ENCODE measurements at places on chromosomes 4 and X. TPM values are rescaled to one million over a fixed set of nuclear protein-coding genes. Genes with fewer than 3 reads are reported as not detected.
A peak's percentile ranks its signal among the peaks of the same experiment; 100 is the strongest.

- DNase-seq, result no peak
These were observed 124.7 kb upstream of the TLL1 start for GRCh38 chr4:165748321-165748720.

DNA sequence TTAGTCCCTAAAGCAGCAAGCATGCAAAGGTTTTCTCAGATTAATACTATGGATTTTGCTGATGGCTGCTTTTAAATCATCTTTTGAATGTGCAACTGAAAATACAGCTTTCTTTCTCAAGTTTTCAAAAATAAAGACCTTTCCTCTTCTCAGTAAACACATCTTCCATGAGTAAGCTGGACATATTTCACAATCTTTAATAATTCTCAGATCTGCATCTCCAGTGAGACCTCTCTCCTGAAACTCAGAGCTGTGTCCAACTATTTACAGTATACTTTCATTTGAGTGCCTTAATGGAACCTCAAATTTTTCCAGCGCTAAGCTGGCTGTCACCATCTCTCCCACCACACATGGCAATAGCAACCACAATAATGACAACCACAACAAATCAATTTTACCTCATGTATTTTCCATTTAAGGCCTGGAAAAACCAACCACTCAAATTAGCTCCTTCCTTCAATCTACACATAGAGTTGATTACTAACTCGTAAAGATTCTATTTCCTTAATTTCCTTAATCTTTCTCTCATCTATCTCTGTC is 192.4 kb upstream of the RPL34 start:
- DNase-seq, result no peak

GRCh38 chr4:2142630-2143427 is 83.7 kb downstream of the NAT8L start:
- no peak for DNase-seq

DNA sequence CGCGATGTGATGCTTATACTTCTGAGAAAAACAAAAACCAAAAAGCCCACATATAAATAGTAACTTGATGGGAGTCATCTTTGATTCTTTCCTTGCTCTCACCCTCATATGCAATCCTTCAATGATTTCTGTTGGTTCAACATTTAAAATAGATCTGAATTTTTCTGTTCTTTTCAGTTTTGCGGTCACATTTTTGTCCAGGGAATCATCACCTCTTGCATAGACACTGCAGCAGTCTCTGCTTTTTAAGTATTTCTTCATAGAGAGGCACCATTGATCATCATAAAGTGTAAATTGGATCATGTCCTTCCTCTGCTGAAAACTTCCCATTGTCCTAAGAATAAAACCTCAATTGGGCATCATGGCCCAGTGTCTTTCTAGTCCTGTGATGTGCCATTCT is 81.1 kb upstream of the SLC4A4 start:
- DNase-seq, result no peak

- no peak for DNase-seq
These were observed 146.8 kb upstream of the NALF2 start for GRCh38 chrX:69357317-69357716.

DNA sequence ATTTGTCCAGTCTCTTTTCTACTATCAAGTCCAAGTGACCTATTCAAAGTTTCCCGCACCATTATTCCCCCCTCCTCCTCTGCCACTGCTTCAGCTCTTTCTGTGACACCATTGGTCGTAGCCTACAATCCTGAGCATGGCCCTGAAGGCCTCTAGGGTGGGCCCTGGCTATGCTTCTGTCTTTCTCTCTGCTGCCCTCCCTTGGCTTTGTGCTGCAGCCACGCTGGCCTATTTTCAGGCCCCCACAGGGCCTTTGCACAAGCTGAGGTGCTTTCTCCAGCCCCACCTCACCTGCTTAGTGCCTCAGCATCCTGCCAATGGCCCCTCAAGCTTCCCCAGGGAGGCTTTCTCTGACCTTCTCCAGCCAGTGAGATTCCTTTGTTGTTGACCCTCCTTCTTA is 156.5 kb downstream of the NHS start:
- DNase-seq, result peak; percentile 35

DNA sequence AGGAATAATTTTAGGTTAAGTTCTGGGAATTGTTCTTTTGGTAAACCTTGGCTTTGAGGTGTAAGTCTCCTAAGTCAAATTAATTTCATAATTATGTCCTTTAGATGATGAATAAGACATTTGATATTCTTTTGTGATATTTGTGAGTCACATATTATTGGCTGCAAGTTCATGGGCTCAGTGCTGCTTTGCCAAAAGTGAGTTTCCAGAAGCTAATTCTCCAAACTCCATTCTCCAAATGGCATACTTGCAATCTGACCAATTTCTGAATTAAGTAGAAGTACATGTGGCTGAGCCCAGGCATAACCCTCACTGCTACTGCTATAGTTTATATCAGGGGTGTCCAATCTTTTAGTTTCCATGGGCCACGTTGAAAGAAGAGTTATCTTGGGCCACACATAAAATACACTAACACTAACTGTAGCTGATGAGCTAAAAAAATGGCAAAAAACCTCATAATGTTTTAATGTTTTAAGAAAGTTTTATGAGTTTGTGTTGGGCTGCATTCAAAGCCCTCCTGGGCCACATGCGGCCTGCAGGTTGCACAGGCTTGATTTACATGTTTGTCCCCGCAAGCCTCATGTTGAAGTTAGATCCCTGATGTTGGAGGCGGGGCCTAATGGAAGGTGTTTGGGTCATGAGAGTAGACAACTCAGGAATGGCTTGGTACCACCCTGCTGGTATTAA is 196.1 kb downstream of the ZNF330 start:
- DNase-seq, result no peak

DNA sequence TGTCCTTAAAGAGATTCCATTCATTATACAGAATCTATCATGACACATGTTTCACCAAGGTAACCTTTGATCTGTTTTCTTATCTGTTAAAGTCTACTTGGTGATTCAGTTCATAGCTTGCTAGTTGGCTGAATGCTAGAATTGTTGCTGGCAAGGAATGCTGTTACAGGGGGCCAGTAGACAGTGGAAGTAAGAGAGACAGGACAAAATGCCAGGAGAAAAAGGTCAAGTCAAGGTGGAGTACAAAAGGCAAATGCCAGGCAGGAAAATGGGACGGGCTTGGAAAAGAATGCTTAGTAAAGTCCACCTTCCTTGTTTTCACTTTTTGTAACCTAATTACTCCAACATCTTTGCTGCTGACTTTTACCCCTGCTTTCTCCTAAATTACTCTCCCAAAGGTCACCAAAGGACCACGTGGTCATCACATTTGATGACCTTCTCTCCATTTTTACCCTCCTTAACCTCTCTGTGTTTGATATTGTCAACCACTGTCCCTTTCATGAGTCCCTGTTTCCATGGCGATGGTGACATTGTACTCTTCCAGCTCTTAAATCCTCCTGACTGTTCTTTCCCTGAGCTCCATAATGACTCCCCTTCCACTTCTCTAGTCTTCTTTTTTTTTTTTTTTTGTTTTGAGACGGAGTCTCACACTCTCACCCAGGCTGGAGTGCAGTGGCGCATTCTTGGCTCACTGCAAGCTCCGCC is 24.5 kb upstream of the TAPT1 start:
- no peak for DNase-seq

DNA sequence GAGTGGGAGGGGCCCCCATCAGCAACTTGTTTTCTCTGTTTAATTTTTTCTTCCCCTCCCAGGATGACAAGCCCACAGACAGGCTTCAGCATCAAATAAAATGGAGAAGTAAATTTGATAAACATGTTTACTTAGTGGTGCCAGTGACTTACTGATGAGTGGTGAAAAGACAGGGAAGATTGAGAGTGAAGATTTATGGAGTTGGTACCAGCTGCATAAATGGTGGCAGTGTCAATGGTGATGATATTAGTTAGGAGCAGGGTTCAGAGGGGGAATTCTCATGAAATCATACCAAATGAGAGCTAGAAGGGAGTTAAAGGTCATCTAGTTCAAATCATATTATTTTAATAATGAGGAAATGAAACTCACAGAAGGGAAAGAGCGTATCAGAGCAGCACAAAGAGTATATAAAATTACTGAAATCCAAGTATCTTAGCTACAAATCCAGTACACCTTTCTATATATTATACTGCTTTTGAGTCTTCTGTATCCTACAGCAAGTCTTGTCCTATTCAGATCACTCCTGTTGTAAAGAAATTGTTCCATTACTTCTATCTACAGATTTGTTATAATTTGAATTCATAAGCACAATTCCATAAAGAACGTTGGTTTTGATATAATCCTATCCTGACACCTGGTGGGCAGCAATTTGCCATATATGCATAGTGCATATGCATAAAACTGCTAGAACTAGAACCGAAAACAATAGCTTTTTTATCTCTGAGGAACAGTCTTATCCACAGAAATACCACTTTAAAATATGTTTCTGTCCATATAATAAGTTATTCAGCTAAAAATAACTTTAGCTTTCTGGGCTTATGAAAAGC is 5.0 kb downstream of the P2RY10 start:
- DNase-seq, result no peak

- DNase-seq, result no peak
These were observed 807 bp downstream of the PGRMC1 start for GRCh38 chrX:119236623-119237561.

DNA sequence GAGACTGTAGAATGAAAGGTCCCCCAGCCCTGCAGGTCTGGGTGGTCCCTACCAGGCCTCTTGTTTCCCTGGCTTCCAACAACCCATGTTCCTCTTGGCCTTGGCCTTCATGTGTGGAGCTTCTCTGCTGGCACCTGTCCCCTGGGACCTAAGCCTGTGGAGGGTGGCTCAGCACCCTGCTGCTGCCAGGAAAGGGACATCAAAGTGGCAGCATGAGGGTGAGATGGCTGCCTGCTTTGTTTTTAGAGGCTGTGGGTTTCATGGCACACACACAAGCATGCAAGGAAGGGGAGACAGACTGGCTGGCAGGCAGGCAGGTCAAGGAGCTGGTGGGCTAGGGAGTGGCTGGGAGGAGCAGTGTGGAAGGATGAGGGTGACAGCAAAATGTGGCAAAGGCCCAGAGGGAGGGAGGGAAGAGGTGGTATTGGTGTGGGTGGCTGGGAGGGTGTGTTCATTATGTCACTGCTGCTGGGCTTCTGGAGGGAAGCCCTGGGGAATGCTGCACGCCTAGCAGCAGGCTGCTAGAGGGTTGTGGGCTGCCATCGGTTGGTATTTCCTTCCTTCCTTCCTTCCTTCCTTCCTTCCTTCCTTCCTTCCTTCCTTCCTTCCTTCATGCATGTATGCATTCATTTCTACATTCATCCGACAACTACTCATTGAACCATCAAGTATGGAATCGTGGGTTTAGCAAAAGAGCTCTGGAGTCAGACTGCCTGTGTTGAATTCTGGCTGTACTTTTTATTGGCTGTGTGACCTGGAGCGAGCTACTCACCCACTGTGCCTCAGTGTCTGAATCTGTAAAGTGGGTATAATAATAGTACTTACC is 128.7 kb upstream of the PJA1 start:
- no peak for DNase-seq

DNA sequence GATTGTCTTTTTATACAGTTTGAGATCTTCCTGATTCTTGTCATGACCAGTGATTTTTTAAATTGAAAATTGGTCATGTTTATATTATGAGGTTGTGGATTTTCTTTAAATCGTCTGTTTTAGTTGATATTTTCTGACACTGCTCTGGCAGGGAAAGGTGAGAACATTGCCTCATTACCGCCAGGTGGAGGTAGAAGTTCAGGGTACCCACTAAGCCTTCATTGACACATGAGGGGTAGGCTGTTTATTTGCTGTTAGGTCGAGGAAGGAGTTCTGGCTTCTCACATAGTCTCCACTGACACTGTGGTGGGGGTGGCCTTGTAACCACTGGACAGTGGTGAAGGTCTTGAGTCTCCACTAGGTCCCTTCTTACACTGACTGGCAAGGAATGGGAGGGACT is 117.6 kb upstream of the GPR101 start:
- no peak for DNase-seq

DNA sequence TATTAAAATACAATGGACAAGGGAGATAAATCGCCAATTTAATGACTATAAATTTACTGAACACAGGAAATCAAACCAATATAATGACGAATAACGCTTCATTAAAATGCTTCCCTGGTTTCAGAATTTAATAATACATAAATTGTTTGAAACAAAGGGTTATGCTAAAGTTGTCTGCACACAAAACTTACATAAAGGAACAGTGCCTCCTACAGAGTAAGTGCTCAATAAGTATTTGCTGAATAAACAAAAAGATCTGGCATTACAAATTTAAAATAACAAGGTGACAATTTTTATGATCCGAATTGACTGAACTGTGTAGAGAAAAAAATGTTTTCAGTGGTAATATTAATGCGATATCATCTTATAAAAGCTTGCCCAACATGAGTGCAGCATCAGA is 69.6 kb downstream of the NOCT start:
- DNase-seq, result peak; percentile 80

- no peak for DNase-seq
These were observed 150.1 kb downstream of the KLF8 start for GRCh38 chrX:56382278-56382677.

DNA sequence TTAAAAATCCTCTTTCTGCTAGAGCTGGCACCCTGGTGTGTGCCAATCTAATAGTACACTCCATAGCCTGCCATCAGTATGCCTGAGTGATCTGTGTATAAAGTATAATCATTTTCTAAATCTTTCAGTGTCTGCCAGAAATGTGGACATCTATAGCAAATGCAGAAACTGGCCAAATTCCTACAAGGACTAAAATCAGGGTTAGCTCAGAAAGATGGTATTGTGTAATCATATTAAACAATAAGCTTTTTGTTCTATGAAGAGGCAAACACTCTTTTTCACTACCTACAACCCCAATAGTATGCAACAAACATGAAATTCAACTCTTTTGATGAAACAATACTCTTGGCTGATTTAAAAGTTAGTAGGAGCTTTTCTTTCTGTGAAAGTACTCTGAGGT is 7.7 kb upstream of the TXLNG start:
- peak; percentile 47 for DNase-seq

DNA sequence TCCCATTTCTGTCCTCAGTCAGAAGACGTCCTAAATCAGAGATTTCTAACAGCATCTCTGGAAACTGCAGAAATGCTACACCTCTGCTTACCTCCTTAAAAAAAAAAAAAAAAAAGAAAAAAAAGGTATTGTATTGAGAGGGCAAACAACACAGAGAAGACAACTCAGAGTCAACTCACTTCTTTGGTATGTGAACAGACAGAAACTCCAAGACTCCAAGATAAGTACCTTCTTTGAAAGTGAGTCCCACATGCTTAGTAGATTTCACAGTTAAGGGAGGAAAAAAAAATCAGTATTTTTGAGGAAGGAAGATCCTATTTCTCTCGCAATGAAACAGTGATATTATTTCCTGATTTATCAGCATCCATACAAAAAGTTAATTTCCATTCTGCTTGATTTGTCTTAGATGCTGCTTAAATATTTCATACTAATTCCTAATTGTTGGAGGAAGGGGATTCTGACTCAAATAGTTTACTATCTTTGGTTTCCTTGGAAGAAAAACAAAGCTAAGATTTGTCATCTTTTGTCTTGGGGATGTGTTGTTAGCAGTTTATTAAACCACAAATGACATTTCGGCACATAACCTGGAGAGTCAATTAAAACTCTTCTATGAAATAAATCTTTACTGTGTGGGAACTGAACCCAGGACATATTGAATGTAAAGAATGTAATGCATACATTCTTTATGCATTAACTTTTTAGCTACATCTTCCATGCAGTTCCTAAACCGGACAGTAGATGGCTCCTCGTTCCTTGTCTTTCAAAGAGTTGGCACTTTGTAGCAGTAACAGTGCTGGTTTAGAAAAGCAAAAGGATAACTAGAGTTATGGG is 4.7 kb downstream of the RASGEF1B start:
- DNase-seq, result peak; percentile 78

Gene MAGED4B
- 24.6 TPM for total RNA-seq

Gene ZNF157
- under 0.01 TPM for total RNA-seq

Gene DRP2
- 0.59 TPM for total RNA-seq

Gene AREG
- total RNA-seq, result under 0.01 TPM

Gene FAM47E
- total RNA-seq, result under 0.01 TPM

Gene ANOS1
- 1.1 TPM for total RNA-seq

Gene ADH7
- total RNA-seq, result not detected

Gene IL13RA2
- total RNA-seq, result 1.1 TPM

Gene SLC38A5
- total RNA-seq, result 48.9 TPM

Gene TEX13C
- total RNA-seq, result not detected
